ENCODE measurements at places on chromosomes 12 and 14.

DNA sequence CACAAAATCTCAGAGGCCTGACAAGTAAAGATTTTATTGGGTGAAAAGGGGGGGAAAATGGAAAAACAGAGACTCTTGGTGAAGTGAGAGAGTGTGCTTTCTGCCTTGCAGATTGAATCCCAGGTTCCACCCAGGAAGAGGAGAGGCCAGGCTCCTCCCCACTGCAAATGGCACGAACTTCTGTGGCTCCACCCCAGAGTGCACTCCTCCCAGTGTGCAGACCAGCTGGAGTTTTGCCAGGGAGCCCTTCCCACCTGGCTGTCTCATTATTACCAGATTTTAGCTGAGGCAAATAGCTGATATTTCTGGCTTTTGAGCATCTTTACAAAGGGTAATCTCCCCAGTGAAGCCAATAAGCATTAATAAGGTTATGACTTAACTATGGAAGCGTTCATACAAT, 51.9 kb downstream of the TESPA1 start:
- no peak for DNase-seq

- no peak for DNase-seq
Measured at GRCh38 chr14:22232933-22233332, 356.1 kb downstream of the DAD1 start.

GRCh38 chr12:46963977-46964971, 115.1 kb upstream of the PCED1B start:
- DNase-seq = peak; percentile 75

DNA sequence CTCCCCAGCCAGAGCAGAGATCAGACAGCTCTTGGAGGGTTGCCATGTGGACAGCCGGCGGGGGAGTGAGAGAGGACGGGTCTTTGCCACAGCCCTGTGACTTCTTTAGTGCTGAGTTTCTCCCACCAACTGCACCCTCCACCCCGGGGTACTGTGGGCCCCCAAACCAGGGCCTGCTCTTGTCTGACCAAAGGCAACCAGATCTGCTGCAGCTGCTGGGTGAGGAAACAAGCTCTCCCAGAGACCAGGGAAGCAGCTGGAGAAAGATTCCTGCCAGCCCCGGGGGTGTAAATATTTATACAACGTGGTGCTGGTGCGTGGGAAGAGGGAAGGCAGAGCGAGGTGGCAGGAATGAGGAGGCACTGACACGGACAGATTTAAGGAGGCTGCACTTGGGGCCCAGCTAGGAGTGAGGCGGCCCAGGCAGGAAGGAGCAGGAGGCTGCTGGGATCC, 14.3 kb upstream of the ZFP36L1 start:
- no peak for DNase-seq

- DNase-seq = no peak
Measured at GRCh38 chr12:32515137-32515873, 115.9 kb downstream of the FGD4 start.

GRCh38 chr14:33755358-33755757, 195.5 kb downstream of the EGLN3 start:
- DNase-seq = no peak

GRCh38 chr12:53231671-53231920, 413 bp downstream of the RARG start:
- no peak for DNase-seq

DNA sequence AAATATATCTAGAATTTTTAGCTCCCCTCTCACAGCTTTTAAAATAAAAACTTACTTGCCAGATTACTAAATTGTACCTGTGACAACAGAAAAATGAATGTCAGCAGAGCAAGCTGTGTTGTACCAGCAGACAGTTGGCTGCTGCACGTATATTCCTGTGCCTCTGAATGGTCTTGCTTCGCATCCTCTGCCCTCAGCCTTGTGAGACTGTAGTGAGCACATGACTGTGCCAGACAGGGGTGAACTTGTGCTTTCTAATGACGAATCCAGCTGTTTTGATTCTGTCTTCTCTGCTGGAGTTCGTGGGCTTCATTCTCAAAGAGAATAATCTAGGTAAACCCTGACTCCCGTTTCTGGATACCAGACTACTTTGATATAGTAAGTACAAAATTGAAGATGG, 58.3 kb upstream of the FRMD6 start:
- DNase-seq = no peak

- no peak for DNase-seq
Measured at GRCh38 chr14:35140718-35141581, 18.6 kb downstream of the PRORP start.

GRCh38 chr14:55946231-55946630, 172.0 kb upstream of the PELI2 start:
- no peak for DNase-seq

DNA sequence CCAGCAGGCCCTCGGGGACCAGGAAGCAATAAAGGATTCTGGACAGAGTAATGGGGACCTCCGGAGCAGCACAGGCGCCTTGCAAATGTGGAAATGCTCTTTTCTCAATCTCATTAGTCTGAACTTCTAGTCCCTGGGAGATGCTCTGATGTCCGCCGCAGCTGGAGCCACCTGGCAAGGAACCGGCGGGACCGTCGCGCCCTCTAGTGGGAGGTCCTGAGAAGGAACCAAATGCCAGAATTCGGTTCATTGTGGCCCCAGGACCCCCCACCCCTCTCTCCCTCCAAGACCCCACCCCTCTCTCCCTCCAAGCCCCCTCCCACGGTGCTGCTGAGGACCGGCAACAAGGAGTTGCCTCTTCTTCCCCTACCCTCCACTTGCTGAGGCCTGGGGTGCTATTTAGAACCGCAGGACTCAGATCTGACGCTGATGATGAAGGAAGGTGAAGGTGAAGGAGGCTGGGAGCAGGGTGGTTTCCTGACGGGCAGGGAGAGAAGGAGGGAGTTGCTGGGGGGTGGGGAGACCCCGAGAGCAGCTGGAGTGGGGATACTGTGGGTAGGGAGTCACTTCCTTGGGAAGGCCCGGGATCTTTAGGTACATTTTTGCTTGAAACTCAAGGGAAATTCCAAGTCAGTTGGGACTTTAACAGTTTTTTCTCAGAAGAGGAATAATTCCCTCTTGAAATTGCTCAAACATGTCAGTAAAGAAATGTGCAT, 42.5 kb downstream of the SMIM41 start:
- DNase-seq = no peak

GRCh38 chr14:63896278-63896720, 43.5 kb downstream of the SYNE2 start:
- no peak for DNase-seq

GRCh38 chr14:94964931-94965330, 192.4 kb downstream of the DICER1 start:
- no peak for DNase-seq

- no peak for DNase-seq
Measured at GRCh38 chr12:103470664-103471063, 25.1 kb downstream of the C12orf42 start.

- no peak for DNase-seq
Measured at GRCh38 chr12:48796976-48797375, 8.1 kb upstream of the ADCY6 start.

DNA sequence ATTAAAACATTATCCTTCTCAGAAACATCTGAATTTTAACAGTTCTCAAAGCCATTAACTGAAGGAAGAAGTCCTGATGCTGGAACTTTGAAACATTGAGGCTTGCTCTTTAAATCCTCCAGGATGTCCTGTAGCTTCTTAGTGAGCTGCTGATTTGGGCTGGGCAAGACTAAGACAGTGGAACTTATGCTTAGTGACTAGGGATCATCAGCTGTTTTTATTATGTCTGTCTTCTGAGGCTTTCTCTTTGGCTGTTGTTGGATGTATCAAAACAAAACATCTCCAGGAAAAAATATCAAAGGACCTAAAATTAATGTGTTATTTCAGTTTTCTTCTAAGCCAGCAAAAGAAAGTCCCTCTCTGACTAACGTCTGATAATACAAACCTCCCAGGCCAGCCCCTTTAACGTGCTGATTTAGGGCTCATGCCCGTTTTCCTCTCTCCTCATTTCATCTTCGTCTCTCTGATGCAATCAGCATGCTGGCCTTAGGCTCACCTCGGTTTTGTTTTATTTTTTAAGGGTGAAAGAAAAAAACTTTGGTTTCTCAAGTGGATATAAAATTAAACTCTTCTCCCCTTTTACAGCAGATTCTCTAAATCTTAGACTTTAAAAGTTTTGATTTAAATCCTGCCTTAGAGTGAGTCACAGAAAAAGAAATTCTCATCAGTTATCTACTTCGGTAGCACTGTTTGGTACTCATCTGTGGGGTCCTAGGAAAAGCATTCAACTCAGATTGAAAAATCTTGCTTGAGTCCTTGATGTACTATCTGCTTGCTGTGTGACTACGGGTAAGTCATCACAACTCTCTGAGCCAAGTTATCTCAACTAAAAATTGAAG, 106.2 kb upstream of the CCDC91 start:
- DNase-seq = no peak

DNA sequence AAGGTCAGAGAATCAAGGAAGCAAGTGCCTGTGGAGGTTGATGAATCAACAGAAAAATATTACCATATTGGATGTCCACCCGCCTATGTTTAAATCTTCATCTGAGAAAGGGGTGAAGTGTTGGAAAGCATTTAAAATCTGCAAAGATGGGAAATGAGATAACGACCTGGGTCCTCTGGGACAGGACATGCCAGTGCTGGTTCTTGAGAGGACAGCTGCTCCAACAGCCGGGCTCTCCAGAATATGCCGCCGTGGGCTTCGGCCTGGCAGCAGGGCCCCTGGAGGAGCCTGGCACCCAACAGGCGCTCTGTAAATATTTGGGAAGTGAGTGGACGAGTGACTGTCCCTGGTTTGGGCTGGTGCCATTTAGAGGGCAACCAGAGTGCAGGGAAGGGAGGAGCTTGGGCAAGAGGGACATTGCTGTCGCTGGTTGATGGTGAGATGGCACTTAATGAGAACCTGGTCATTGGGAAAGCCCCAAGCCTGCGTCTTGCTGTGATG, 129.9 kb downstream of the KCNA5 start:
- DNase-seq = no peak

DNA sequence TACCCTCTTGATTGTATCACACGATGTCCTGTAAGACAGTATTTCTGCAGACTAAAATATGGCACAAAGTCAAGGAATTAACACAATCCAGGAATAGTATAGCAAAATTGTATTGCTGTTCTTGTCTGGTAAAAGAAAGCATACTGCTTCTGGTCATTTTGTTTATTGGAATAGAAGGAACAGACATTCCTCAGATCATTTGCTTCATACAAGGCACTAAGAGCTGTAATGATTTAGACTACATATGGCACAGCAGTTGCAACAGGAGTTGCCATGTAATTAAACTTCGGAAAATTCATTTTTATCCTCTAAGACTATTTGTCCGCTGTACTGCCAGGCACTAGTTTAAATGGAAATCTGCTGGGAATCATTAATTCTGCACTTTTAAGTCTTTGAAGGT, 7.6 kb upstream of the KERA start:
- DNase-seq = no peak

- no peak for DNase-seq
Measured at GRCh38 chr12:97169889-97170567, 263.0 kb downstream of the NEDD1 start.

DNA sequence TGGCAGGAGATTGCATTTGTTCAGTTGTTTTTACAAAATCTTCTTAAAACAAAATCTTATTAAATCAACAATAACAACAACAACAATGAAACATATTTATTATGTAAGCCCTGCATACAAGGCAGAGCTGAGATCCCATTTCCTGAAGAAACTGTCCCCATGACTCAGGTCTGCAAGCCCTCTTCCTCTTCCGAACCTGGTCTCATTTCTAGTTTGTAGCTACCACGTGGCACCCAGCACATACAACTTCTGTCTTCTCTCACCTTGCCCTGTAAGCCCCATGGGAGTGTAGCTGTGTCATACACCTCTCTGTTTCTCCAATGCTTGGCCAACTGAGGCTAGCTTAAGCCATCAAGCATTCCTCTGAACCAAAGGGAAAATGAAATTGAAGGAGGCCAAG, 106.4 kb downstream of the SLC8A3 start:
- DNase-seq = no peak

DNA sequence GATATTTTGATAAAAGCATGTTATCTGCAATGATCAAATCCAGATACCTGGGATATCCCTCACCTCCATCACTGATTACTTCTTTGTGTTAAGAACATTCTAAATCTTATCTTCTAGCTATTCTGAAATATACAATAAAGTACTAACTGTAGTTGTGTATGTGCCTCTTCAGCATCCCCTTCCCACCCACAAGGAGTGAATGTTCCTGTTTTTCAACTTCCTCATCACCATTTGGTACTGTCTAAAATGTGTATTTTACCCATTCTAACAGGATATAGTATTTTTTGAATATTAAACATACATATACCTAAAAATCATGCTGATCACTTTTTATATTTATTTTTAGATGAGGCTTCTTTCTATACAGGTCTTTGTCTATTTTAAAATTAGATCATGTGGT, 1252.6 kb downstream of the TMEM121 start:
- no peak for DNase-seq

DNA sequence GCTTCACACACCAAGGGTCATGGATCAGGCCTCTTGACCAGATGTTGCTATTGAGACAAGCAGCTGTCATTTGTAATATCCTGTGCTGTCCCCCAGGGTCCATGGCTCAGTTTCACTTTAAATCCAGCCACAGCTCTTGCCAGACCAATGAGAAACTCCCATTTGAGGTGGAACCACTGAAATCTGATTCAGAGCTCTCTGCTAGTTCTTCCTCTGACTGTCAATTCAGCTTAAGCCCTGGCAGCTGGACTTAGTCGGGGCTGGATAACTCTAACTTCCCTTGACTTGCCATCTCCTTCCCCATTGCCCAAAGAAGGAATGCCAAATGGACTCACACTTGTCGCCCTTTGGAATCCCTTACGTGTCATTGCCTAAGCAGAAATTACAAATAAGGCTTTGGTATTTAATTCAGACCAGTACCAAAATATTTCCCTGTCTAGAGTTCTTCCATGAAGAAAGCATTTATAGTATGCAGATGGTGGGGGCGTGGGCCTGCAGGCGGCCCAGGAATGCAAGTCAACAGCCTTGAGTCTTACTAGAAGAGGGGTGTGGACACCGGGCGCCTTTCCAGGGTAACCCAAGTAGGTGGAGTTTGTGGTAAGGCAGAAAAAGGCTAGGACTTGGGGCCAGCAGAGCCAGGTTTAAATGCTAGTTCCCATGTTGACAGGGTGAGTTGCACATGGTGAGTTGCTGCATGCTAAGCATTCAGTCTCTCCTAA, 96.9 kb upstream of the TMPO start:
- DNase-seq = peak; percentile 44

- no peak for DNase-seq
Measured at GRCh38 chr12:96170762-96171161, 23.4 kb upstream of the ELK3 start.

DNA sequence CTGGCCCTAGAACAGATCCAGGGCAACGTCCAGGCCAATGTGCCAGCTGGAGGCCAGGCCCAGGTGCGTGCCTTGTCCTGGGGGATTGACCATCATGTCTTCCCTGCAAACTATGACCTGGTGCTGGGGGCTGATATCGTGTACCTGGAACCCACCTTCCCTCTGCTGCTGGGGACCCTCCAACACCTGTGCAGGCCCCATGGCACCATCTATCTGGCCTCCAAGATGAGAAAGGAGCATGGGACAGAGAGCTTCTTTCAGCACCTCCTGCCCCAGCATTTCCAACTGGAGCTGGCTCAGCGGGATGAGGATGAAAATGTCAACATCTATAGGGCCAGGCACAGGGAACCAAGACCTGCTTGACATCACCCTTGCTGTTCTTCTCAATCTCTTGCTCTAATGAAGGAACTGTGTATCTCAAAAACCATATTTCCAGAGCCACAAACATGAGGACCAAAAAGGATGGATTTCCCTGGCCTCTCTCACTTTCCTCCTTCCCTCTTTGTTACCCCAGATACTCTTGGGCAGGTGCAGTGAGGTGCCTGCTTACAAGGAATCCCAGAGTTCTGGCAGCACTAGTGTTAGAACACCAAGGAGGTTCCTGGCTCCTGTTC, 2.2 kb upstream of the TSFM start:
- DNase-seq = no peak

- no peak for DNase-seq
Measured at GRCh38 chr12:67202011-67202677, 67.0 kb upstream of the CAND1 start.

Data from NT2/D1 (cell line).